Stimulated activated CD4-positive, alpha-beta T cell treated with anti-CD3 and anti-CD28 coated beads, Interleukin-15, amount 100 ng/mL, for 1 hour (primary cell): ENCODE measurements at places on chromosomes 1 and 21.

DNA sequence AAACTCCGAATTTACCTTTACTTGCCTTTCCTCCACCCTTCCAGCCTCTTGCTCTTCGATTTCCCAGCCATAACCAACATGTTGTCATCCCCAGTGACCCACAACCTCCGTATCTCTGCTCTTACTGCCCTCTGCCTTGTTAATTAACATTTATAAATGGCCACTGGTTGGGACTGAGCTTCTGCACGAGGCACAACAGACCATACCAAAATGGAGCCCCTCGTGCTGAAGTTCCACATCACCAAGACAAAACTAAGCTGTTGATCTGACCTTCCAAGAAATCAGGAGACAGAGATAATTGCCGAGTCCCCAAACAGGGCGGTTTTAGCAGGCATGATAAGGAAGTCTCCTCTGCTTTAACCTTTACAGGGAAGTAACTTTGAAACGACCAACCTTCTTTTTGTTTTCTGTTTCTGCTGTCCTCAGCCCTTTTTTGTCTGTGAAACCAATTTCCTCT is 71.9 kb downstream of the NMNAT2 start:
- DNase-seq = no peak

DNA sequence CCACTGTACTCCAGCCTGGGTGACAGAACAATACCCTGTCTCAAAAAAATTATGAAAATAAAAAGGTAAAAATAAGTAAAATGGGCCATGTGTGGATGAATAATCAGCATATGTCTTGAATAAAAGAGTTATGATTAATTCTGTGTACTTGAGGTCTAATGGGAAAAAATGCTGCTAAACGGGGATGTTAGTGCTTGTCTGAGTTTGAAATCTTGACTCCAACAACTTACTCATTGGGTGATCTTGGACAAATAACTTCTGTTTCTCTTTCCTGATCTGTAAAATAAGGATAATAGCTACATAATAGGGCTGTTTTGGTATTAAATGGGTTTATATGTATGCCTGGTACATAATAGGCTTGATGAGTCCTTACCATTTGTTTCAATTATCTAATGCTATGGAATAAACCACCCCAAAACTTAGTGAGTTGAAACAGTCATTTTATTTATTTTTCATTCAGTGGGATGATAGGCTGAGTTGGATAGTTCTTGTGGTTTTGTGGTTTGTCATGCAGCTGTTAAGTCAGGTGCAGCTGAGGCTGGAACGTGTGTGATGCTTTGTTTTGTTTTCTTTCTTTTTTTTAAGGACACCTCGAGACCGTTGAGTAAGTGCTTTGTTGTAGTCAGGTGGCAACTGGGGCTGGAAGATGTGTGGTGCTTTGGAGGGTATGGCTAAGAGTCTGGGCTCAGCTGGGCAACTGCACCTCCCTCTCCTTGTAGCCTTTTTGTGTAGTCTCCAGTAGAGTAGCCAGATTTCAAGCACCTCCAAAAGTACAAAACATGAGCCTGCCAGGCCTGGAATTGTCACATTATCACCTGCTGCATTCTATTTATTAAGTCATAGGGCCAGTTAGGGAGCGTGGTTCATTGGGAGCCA is 4.9 kb downstream of the MDM4 start:
- DNase-seq = peak; percentile 43

- no peak for DNase-seq
These were observed 52.0 kb downstream of the EYA3 start for GRCh38 chr1:28036431-28036830.

DNA sequence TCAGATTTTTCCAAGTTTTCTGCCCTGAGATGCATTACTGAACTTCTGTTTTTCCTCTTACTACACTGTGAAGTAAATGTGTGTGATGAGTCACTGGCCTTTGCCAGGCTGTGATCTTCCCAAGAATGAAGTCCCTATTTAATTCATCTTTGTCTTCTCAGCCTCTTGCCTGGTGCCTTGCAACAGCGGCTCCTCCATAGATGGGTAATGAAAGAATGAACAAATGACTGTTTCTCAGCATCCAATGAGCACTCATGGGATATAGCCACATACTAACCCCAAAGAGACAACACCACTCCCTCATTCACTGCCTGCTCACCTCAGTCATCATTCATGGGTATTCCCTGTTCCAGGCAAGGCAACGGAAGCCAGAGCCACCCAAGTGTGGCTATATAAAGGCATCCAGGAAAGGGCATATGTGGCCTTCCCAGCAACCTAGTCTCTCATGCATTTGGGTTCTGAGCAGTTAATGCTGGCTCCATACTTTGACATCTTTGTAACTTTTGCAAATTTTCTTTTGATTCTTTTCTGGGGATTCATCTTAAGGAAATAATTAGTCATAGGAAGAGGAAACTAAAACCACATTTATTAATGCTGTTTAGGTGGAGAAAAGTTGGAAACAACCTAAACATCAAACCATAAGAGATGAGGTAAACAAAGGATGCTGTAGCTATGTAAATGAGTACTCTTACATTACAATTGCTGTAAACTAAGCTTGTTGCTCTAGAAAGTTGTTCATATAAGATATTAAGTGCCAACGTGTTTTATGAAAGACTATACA is 71.9 kb downstream of the HIVEP3 start:
- no peak for DNase-seq

DNA sequence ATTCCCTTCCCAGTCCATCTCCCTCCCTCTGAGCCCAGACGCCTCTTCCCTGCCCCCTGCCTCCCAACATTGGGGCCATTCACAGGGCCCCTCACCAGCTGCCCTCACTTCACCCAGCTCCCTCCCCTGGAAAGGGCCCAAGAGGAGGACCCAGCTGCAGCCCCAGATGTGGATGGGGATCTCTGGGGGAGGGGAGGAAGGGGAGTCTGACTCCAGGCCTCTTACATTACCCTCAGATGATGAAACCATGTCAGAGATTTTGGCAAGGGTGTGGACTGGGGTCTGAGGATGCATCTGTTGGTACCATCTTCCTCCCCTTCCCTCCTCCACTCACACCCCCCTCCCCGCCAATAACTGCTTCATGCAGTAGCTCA is 1.1 kb upstream of the KIF21B start:
- no peak for DNase-seq

- no peak for DNase-seq
These were observed 147.7 kb upstream of the DNAH14 start for GRCh38 chr1:224781800-224782199.

DNA sequence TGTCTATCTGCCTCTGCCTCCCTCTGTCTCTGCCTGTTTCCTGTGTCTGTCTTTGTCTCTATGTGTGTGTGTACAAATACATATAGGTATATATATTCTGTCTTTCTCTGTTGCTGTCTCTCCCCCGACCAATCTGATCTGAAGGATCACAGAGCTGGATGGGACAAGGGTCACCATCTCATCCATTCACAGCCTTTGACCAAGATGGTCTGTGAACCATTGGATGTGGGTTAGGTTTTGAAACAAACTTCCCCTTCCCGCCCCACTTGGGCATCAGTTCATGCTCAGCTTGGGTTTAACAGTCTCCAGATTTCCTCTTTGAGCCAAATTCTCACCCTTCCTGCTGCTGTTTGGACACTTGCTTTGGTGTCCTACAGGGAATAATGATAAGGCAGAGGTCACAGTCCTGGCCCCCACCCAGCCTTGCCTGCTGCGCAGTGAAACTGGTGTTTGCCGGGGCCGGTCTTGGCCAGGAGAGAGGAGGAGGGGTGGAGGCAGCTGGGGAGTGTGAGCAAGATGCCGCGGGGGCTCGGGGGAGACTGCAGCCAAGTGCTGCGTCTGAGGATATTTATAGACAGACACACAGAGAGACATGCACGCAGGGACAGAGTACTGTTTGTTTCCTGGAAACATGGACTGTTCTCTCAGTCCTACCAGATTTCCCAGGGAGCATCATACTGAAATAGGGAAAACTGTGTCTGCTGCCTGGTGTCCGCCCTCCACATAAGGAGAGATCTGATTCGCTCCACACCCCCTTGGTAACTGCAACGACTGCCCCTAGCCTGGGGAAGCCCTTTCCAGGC is 27.0 kb upstream of the BTG2 start:
- no peak for DNase-seq

DNA sequence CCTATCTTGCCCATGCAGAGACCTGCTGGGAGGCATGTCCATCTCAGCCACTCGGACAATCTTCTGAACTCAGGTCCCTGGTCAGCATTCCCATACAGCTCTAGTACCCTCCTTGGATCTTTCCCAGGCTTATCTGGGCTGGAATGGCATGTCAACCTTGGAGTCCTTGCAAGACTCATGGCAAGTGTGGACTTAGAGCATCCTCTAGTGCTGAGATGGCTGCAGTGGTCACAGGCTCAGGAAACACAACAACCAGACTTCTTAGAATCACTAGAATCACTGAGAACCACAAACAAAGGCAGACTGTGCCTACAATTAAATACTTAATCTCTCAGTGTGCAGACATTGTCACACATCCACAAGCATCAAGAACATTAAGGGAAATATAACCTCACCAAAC is 73.1 kb upstream of the TSHB start:
- DNase-seq = no peak

- no peak for DNase-seq
These were observed 511.9 kb downstream of the PTPRC start for GRCh38 chr1:199150756-199151155.

- no peak for DNase-seq
These were observed 7.1 kb upstream of the NSUN4 start for GRCh38 chr1:46333300-46334029.

GRCh38 chr1:229224308-229224707 is 46.6 kb upstream of the RAB4A start:
- no peak for DNase-seq
